ENCODE measurements at places on chromosomes 1 and 21.

- DNase-seq, result no peak
Observed at GRCh38 chr1:107550358-107550757, 409.5 kb downstream of the NTNG1 start.

- DNase-seq, result no peak
Observed at GRCh38 chr1:5949085-5949760, 43.0 kb downstream of the NPHP4 start.

GRCh38 chr1:29845910-29846309 is 609.6 kb downstream of the PTPRU start:
- DNase-seq, result no peak

DNA sequence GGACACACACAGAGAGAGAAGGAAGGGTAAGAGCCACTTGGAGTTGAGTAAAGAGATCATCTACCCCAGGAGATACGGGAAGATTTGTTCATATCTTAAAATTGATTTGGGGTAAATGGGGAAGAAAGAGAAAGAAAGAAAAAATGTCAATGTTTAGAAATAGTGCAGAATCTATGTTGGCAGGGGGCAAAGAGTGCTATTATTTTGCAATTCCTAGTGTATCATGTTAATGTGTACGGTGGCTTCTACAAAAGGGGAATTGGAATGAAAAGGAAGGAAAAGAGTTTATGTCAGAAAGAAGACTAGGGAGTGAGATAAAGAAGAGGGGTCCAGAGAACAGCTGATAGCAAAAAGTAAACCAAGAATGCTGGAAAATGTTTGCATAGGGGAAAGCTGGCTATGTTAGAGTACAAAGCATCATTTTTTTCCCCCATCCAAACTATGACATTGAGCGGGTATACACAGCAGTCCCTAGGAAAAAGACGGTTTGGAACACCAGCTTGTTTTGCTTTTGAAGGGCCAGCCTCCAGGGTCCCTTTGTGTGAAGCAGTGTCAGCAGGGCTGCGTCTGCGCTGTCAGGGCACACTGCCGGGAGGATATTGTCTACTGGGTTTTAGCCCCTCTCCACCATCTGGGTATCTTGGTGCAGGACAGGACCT is 10.8 kb downstream of the LRRC8D start:
- DNase-seq, result no peak

DNA sequence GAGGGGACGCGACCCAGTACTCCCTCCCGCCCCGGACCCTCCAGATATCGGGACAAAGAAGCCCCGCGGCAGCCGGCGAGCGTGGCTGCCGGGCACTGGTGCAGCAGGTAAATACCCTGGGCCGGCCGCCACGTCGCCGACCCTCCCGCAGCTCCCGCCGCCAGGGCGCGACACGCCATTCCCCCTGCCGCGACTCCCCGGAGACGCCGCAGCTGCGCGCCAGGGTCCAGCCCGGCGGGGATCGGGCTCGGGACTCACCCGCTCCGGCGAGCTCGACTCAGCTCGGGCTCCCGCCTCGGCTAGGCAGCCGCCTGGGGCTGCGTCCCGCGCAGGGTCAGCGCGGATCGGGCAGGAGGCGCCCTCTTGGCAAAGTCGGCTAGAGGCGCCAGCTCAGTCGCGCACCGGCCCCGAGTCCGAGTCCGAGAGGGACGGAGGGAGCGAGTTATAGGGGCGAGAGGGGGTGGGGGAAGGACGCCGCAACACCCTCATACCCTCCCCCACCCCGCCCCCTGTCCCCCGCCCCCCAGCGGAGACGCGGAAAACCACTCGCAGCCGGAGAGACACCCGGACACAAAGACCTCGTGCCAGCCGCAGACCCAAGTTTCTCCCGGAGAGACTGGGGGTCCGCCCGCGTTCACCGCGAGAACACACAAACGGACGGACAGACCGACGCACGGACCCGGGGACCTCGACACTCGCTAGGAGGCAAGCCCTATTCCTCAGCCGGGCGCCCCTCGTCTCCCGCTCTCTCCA is 985 bp downstream of the SYT6 start:
- DNase-seq, result no peak

- DNase-seq, result peak; percentile 4
Observed at GRCh38 chr1:175757381-175758015, 14.1 kb upstream of the TNR start.

- DNase-seq, result no peak
Observed at GRCh38 chr1:83990734-83991133, 8.2 kb downstream of the TTLL7 start.

DNA sequence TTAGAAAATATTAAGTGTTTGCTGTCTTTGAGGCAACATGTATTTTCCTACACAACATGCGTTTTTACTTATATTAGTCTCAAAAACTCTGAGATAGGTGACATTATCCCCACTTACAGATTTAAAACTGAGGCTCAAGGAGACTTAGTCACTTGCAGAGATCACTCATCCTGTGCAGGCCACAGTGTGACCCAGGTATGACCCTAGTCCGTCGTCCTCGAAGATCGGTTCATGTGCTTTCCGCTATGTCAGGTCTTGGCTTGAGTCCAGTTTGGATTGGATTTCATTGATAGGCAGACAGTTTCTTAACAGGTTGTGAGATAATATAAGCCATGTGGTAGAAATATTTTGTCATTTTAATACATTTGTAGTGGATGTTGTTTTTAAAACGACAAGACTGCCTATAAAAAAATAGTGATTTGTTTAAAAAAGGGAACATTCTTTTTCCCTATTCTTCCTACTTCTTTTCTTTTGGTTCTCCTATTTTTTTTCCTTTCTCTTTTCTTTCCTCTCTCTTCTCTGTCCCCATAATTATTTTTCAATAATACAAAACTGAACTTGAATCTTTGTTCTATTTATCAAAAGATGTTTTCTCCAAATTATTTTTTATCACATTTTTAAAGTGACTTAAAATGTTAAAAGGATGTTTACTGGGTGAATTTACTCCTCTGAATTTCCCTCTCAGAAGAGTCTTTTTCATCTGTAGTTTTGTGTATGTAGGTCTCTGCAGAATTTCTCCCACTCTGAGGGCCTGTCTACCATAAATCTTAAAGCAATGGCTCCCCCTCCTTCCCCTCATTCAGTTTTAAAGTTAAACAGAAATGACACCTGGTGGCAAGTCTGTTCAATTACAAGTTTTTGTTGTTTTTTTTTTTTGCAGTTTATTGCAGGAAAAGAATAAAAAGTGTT is 81.8 kb downstream of the PHTF1 start:
- no peak for DNase-seq

DNA sequence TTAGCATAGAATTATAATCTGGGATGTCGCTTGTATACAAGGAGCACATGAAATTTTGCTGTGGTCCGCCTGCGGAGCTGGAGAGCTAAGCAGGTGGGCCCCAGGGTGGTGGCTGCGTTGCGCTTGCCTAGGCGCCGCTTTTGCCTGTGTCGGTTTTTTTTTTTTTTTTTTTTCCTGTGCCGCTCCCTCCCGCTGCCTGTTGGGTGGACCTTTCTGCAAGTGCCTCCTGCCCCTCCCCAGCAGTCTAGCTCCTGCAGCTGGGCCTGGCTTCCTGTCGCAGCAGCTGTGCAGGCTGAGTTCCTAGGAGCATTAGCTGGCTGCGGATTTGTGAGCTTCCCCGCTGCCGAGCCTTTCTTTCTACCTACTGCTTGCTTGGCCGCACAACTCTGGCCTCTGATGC is 20.6 kb downstream of the PYHIN1 start:
- DNase-seq, result no peak

GRCh38 chr1:102252731-102253505 is 256.2 kb upstream of the OLFM3 start:
- no peak for DNase-seq

DNA sequence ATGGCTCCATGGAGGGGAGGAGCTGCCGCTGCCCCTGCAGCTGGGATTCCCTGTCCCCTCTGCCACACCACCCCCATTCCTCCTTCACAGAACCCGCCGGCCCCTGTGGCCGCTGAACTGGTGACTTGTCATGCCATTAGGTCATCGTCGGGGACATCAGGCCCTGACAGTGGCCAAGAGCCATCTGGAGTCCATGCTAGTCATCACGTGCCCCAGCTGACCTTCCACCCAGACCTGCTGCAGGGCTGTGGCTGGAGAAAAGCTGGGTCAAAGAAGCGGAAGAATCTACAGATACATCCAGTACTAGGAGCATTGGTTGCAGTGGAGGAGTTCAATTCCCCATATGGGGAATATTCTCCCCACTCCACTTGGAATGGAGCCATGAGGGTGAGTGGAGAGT is 78.1 kb downstream of the KCNJ15 start:
- no peak for DNase-seq

DNA sequence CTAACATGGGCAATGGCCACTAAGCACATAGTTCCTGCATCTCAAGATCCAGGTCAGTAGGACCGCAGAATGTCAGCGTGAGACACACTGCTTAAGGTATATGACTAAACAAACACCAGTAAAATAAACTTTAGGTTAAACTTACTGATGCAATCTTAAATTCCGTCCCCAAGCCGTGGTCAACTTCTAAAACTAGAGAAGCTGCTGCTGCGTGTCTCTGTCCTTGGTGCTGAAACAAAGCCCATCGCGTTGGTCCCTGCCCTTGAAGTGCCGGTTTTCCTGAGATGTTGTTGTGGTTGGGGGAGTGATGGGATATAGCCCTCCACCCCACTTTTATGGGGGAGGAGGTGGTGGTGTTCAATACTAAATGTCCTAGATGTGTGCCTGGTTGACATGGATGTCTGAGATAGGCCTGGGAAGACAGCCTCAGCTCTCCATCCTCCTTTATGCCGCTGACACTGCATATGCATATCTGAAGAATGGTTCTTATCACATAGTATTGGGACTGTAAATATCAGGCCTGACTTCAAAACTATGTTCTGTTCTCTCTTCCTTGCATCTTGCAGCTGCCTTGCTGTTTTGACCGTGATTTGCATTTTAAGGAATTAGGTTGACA is 72.0 kb upstream of the KCNA3 start:
- peak; percentile 22 for DNase-seq

DNA sequence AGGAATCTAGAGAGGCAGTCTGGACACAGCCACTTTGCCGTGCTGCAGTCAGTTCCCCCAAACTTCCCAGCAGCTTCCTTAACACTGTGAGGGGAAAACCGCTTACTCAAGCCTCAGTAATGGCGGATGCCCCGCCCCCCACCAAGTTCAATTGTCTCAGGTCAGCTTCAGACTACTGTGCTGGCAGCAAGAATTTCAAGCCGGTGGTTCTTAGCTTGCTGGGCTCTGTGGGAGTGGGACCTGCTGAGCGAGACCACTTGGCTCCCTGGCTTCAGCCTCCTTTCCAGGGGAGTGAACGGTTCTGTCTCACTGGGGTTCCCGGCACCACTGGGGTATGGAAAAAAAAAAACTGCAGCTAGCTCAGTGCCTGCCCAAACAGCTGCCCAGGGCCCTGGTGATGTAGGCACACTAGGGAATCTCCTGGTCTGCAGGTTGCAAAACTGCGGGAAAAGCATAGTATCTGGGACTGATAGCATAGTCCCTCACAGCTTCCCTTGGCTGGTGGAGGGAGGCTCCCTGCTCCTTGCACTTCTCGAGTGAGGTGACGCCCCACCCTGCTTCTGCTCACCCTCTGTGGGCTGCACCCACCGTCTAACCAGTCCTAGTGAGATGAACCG is 23.7 kb upstream of the HFM1 start:
- no peak for DNase-seq

- DNase-seq, result no peak
Observed at GRCh38 chr1:155645648-155646047, 35.6 kb downstream of the MSTO1 start.

DNA sequence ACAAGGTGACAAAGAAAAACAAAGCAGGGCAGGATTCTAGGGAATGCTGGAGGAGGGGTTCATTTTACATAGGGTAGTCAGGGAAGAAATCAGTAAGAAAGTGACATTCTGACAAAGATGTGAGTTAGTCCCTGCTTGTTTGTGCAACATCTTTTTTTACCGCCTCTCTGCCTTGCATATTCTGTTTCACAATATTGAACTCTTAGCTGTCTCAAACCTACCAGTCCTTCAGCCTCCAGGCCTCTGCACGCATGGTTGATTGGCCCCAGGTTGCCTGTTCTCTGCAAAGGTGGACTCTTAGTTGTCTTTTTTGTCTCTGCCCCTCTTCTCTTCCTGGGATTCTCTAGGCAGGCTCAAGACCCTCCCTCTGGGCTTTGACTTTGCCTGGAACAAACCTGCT is 152.2 kb upstream of the RUNX1 start:
- DNase-seq, result no peak

- DNase-seq, result no peak
Observed at GRCh38 chr1:218383681-218384080, 38.5 kb downstream of the TGFB2 start.

GRCh38 chr1:5458248-5458647 is 534.0 kb downstream of the NPHP4 start:
- DNase-seq, result no peak

DNA sequence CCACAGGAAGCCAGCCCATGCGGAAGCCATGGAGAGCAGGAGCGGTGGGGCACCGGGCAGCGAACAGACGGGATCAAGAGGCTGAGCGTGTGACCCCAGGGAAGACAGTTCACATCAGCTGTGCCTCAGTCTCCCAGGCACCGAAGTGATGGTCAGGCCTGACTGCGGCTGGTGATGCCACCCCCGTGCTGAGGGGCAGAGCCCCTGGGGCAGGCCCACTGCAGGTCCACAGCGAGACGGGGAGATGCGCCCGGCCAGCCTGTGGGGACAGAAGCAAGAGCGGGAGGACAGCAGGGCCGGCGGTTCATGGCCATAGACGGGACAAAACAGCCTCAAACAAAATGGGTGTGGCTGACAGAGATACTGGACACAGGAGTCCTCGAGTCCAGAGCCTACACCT is 93.8 kb downstream of the RIPK4 start:
- DNase-seq, result no peak

GRCh38 chr1:22329148-22329515 is 122.5 kb upstream of the ZBTB40 start:
- no peak for DNase-seq

DNA sequence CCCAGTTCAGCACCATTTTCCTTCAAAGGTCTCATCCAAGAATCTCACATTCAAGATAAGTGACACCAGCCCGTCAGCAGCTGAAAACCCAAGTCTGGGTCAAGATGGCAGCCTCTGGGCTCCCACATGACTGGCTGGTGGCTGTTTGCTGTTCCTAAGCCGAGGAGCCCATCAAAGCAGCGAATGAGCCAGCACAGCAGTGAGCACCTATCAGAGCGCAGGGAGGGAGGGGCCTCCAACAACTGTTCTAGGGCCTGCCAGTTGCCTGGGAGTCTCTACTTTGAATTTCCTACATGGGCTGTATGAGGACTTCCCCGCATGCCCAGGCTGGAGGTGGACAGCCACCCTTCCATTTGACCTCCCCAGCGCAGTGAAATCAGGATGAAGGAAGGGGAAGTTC is 102.7 kb downstream of the ADARB1 start:
- DNase-seq, result no peak

GRCh38 chr1:17338706-17339493 is 30.9 kb downstream of the PADI4 start:
- DNase-seq, result no peak

GRCh38 chr21:45780647-45781046 is 137.1 kb downstream of the PCBP3 start:
- DNase-seq, result no peak

DNA sequence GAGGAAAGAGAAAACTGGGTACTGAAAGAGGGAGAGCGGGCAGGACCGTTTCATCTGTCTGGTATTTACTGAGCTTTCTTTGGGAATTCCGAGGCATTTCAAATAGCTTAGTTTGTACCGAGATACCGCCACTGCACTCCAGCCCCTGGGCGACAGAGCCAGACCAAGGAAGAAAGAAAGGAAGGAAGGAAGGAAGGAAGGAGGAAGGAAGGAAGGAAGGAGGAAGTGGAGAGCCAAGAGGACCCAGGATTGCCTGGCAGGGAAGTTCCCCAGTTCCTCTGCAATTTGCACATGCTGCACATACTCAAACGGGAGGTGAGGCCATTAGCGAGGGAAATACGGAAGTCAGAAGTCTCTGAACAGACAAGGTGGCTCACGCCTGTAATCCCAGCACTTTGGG is 961 bp upstream of the FUCA1 start:
- DNase-seq, result no peak

- DNase-seq, result no peak
Observed at GRCh38 chr1:91381844-91382243, 22.8 kb downstream of the HFM1 start.
